ENCODE measurements at places on chromosomes 7 and 10. TPM values are rescaled to one million over a fixed set of nuclear protein-coding genes. Genes with fewer than 3 reads are reported as not detected.

Gene CPXM2
- 2.6 TPM for total RNA-seq

Gene COMTD1
- 75.0 TPM for total RNA-seq

Gene GCK
- 0.54 TPM for total RNA-seq

Gene EBF3
- total RNA-seq, result 7.8 TPM

Gene HGF
- 5.4 TPM for total RNA-seq

Gene P4HA1
- total RNA-seq, result 51.0 TPM

Gene AMZ1
- not detected for total RNA-seq

Gene CDH23
- total RNA-seq, result 5.9 TPM

Data from heart left ventricle (tissue), 16 donors.